ENCODE measurements at places on chromosomes 12 and 14. TPM values are rescaled to one million over a fixed set of nuclear protein-coding genes. Genes with fewer than 3 reads are reported as not detected.

Gene PCK2
- 35.6 TPM for polyA plus RNA-seq

Gene CD163L1
- polyA plus RNA-seq: 3.0 TPM

Gene GARIN6
- polyA plus RNA-seq: 0.07 TPM

Gene MMAB
- 35.0 TPM for polyA plus RNA-seq

Gene TMEM233
- 1.7 TPM for polyA plus RNA-seq

Gene TMEM132C
- 2.8 TPM for polyA plus RNA-seq

Gene DRAM1
- polyA plus RNA-seq: 18.6 TPM

- no peak for DNase-seq
These were observed 5.6 kb upstream of the E2F7 start for GRCh38 chr12:77070800-77071449.

DNA sequence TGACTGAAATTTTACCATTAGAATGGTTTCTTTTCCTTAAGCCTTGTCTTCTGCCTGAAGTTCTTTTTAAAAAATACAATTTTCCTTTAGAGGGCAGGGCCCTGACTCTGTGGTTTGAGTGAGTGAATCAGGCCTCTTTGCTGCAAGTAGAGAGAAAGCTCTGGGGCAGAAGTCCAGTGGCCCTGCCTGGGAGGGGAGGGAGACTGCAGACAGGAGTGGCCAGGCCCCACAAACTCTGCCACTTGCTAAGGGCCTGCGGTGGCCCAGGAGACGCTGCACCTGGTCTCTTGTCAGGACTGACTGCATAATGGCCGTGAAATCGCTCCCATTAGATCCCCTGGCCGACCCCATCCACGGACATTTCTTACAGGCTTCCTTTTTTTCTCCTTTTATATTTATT lies 25.5 kb downstream of the TSPAN11 start:
- no peak for DNase-seq

- DNase-seq: no peak
These were observed 74.8 kb downstream of the ARL6IP4 start for GRCh38 chr12:123055281-123055766.

DNA sequence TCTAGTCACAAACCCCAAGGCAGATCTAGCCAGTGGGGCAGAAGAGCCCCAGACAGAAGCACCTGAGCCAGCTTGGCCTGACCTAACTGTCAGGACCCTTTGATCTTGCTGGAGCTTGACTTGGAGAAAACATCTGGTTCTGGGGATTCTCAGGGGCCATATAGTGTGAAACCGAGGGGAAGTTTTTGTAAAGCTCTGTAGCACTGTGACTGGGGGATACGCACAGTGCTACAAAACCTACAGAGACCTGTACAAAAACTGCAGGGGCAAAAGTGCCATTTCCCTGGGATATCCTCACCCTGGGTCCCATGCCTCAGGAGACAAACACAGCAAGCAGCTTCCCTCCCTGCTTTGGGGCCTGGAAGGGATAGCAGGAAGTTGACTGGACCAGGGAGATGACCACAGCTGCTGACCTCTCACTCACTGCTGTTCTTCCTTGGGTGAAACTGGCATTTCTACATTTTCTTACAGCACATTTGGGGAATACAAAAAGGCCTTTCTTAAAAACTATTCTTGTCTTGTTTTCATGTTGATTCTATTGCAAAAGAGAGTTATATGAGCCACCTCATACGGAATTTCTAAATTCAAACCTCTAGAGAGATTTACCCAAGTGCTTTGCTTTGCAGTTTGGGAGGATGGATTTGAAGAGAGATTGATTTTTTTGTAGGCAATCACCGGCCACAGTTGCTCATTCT lies 140.0 kb downstream of the DAD1 start:
- DNase-seq: no peak

DNA sequence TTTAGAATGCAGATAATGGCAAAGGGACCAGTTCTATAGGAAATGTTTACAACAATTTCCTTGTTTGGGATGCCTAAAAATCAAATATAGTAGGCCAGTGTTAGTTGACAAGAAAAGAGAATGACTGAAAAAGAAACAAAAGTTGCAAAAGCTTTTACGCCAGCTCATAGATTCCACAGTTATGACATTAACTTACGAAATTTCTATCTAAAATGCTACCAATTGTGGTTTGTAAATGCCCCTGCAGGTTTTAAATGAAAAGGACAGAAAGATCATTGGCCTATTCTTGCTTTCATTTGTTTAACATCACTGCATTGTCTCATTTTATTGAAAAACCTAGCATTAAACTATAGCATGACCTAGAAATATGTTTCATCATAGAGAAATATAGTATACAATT lies 345.8 kb downstream of the CCDC91 start:
- DNase-seq: no peak

DNA sequence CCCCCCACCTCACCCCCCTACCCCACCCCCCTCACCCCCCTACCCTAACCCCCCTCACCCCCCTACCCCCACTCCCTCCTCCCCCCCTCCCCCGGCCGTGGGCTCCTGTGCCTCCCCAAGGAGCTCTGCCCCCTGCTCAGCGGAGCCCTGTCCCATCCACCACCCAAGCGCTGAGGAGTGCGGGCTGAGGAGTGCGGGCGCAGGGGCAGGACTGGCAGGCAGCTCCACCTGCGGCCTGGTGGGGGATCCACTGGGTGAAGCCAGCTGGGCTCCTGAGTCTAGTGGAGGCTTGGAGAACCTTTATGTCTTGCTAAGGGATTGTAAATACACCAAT lies 2.3 kb upstream of the JPH4 start:
- no peak for DNase-seq

- DNase-seq: no peak
These were observed 43.0 kb downstream of the CCNK start for GRCh38 chr14:99524091-99524661.

- DNase-seq: no peak
These were observed 13.5 kb upstream of the ATG14 start for GRCh38 chr14:55425091-55425490.

GRCh38 chr12:90858252-90858651 lies 96.7 kb downstream of the CCER1 start:
- DNase-seq: no peak

DNA sequence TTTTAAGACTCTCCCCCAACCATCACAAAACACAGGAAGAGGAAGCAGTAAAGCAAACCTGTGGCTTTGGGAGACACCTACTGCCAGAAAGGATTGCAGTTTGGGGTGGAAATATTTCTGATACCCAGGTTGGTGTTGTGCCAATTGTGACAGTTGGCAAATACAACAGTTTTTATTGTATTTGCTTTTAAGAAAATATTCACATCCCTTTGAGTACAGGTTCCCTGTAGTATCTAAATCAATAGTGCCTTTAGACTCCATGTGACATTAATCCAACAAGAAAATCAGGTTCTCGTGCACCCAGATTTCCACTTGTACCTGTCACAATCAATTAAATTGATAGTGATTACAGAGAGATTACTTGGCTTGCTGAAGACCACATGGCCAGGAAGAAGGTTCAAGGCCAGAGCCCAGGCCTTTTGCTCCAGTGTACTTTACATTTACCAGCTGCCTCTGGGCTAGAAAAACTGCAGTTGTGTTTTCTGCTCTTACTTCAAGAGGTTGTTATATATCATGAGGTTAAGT lies 361.2 kb downstream of the ATP23 start:
- DNase-seq: no peak

DNA sequence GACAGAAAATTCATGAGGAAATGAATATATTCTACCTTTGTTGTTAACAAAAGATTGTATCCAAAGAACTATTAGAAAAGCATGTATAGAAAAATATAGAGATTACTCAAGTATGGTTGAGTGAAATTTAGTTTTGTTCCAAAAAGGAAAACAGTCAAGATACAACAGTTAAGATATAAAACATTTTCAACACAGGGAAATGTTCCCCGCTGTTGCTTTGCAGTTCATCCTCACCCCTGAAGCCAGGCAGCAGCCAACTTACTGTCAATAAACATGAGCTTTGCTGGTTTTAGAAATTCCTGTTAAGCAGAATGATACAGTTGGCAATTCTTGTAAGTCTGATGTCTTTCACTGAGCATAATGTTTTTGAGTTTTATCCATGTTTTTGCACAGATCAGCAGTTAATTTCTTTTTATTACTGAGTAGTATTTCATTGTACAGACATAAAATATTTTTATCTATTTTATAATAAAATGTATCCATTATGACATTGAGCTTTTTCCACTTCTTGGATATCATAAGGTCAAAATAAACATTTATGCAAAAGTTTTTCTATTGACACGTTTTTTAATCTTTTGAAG lies 1.2 kb upstream of the CLEC2B start:
- no peak for DNase-seq

DNA sequence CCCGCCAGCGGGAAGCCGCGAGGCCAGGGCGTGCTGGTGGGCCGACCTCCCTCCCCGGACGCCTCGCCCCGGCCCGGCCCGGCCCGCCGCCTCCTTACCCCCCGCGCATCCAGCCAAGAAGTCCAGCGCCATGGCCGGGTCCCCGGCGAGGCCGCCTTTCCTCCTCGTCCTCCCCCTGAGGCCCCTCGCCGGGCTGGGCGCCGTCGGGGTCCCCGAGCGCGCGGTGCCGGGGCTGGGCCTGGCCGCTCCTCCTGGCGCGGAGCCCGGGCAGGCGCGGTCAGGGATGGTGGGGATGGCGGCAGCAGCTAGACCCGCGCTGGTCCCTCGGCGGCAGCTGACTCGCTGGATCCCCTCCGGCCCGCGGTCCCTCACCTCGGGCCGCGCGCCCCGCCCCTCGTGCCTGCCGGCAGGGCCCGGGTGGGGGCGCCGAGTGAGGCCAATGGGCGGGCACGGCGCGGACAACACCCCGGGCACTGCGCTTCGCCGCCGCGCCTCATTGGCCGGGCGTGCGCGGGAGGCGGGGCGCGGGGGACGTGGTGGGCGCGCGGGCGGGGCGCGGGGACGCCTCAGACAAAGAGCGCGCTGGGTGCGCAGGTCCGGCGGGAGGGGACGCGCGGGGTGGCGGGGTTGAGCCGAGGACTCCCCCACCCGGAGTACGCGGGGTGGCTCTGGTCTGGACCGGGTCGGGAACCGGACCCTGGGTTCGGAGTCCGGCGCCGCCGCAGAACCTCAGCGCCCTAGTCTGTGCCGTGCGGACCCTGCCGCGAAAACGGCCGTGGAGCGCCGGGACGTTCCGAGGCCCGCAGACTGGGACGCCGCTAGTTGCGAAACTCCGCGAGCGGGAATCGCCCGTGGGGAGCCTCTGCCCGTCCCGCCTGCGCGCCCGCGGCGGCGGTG lies at the start of gene SLC25A29:
Gene SLC25A29, minus strand, starts transcription at position 344 of the 897 bp plus-strand sequence. Its CDS starts 212 bp downstream, at position 132.
- peak; percentile 74 for DNase-seq

DNA sequence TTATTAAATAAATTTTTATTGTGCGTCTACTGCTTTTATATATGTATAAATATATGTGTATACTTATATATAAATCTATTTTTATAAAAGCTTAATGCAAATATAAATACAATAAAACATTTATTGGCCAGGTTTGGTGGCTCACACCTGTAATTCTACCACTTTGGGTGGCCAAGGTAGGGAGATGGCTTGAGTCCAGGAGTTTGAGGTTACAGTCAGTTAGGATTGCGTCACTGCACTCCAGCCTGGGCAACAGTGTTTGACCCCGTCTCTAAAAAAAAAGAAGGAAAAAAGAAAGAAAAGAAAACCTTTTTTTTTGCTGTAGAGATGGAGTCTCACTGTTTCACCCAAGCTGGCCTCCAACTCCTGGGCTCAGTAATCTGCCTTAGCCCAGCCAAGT lies 20.9 kb downstream of the ACTR6 start:
- DNase-seq: no peak

DNA sequence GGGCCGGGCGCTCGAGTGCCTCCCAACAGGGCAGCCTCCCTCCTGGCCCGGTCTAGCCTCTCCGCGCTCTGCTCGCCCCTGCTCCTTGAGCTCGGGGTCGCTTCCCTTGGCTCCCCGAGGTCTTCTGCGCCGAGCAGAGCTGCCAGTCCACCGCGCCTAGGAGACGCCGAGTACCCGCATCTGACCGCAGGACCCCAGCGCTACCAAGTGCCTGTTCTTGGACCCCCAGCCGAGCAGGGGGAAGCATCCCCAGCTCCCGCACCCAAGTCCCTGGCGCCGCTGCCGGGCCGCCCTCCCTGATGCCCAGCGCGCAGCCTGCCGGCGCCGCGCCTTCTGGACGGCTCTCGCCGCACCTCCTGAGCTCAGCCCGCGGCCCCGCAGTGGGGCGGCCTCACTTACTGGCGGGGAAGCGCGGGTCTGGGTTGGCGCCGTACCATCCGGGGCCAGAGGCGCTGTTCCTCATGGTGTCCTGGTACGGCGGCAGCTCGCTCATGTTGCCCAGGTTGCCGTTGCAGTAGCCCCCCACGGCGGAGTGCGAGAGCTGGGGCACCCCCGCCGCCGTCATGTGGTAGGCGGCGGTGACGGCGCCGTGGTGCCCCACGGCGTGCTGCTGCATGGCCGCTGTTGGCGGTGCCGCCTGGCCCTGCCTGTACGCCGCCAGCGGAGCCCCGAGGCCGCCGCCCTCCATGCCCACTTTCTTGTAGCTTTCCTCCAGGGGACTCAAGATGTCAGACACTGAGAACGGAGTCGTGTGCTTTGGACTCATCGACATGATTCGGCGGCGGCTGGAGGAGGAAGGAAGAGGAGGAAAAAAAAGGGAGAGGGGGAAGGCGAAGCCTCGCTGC lies 1.2 kb downstream of the NKX2-1 start:
- DNase-seq: no peak

All from left renal cortex interstitium (tissue), 4 donors.